H7 (cell line): ENCODE measurements at places on chromosomes 3 and 15.

- peak; percentile 90 for DNase-seq
These were observed 8.2 kb upstream of the ANKRD63 start for GRCh38 chr15:40290918-40291574.

DNA sequence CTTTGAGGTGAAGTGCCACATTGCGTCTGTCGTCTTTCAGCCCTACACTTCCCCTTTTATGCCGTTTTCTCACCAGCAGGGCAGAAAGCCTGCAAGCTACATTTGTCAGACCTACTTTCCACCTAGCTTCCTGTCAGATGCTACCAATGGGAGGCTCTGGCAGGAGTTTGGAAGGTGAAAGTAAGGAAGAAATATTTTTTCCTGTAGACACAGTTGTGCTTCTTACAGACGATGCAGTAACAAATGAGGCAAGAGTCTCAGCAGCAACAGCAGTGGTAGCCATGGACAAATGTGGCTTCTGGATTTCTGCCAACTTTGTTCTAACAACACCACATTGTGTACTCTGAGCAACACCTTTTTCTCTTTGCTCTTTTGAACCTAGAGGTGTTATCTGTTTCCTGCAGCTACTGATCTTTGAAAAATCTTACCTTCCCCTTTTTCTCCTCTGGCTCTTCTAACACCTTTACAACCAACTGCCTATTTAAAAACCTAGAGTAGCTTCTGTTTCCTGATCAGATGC, 70.6 kb upstream of the STT3B start:
- no peak for DNase-seq

- peak; percentile 26 for DNase-seq
These were observed 2.5 kb downstream of the FEM1B start for GRCh38 chr15:68279779-68280753.

DNA sequence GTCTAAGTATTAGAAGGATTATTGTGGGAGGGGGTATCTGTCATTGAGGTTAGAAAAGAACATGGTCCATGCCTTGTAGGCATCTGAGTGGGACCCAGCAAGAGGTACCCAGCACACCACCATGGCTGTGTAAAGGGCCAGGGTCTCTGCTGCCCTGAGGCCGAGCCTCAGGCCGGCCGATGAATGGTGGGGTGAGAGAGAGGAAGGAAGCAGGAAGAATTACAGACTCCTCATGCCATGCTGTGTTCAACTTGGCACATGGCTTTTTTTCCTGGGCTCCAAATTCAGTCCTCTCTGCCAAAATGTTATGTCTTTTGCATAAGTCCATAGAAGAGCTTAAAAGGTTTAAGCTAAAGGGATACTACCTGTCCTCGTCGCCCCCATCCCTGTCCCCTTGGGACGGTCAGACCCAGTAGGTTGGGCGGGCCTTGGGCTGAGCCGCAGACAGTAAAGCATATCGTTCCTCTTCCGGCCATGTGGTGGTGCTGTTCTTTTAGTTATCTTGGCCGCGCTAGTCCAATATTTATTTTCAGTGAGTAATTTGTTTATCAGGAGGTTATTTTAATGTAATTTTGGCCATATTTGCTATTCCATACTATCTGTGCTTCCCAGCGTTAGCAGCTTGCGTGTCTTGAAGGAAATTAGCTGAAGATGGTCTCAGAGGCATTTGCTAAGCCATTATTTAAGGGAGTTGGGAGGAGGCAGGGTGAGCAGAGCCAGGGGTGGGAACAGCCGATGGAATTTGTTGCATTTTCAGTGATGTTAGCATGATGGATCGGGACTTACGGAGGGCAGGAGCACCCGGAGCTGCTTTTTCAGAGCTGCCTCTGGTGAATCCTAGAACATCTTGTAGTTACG, 152.4 kb downstream of the AGBL1 start:
- DNase-seq, result peak; percentile 42
